ENCODE measurements at places on chromosomes 1 and 21.

- no peak for DNase-seq
These were observed 195.2 kb upstream of the POU3F1 start for GRCh38 chr1:38241594-38242334.

DNA sequence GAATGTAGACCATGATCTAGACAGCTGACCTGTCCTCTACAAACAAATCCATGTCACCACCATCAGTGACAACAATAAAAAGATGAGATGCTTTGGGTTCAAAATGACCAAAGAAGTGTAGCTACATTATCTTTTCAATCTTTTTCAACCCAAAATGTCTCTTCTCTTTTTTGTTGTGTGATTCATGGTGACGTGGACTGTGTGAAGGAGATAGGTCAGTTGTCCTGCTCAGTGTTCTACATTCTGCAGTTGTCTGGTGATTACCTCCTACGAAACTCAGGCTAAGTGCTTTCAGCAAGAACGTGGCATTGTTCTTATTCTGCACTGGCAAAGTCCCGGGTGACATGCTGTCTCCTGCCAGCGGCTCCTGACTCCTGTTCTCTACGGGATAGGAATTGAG lies 73.1 kb downstream of the PRKAB2 start:
- DNase-seq: no peak

DNA sequence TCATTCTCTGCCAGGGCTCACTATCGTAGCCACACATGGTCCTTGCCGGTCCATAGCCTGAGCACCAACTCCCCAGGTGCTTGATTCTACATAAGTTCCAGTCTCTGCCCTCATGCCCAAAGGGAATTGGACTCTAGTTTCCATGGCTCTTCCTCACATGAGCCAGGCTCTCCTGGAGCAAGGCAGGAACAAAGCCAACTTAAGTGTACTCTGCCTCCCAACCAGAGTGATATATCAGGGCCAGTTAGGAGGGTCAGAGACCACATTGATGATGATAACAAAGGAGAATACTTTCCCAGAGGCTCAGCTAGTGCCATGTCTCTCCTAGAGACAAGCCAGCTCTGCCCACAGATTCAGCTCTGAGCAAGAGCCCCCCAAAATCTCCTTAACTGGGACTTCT lies 70.9 kb downstream of the ERI3 start:
- no peak for DNase-seq

DNA sequence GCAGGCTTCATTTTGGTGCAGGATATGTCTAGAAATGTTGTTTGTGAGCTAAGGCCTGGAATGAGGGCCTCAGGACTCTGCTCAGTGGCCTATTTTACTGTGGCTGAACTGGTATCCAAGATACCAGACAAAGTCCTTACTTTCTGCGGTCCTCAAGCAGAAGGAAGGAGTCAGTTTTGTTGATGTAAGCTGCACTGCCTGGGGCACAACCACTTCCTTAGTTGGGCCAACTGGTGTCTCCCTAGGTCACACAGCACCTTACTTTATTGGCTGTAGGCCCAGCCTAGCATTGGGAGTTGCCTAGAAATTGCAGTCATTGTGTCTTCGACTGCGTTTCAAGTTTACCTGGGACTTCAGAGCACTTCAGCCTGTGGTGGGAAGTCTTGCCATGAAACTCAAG lies 1322.7 kb downstream of the AMY1C start:
- no peak for DNase-seq

DNA sequence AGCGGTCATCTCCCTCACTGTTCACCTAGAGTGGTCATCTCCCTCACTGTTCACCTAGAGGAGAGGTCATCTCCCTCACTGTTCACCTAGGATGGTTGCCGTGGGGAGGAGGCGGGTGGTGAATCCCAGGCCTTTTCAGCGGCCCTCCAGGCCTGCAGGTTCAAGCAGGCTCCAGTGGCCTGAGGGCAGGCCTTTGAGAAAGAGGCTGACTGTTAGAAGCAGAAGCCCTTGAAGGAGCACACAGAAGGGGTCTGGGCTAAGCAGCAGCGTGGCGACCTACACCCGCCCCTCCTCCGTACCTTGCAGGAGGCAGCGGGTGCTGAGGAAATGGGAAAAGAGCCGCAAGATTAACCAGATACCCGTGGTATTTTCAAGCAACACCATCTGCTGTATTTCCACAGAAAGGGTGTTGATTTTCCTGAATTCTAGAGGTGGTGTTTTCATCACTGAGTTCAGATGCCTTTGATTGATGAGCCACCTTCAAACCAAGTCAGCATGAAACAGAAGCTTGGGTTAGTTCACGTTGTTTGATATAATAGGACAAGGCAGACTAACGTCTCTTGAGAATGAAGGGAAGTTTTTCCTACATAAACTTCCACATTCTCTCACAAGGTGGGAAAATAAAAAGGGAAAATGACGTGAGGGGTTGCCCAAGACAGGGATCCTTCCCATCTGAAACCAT lies 289.5 kb downstream of the KIF26B start:
- no peak for DNase-seq

DNA sequence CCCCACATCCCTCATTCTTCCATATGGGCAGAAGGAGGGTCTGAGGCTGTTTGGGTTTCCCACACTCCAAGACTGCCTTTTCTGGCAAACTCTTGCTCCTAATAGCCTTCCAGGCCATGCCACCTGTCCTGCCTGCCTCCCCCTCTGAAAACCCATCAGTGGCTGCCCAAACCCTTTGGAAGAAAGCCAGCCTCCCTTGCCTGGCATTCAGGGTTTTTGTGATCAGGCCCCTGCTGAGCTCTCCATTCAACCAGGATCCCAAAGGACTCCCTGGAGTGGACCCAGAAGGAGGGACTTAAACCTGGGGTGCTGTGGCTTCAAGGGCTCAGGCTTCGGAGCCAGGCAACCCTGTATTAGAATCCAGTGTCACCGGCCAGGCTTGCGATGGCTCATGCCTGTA lies 4.2 kb upstream of the GUCA2A start:
- DNase-seq: no peak

DNA sequence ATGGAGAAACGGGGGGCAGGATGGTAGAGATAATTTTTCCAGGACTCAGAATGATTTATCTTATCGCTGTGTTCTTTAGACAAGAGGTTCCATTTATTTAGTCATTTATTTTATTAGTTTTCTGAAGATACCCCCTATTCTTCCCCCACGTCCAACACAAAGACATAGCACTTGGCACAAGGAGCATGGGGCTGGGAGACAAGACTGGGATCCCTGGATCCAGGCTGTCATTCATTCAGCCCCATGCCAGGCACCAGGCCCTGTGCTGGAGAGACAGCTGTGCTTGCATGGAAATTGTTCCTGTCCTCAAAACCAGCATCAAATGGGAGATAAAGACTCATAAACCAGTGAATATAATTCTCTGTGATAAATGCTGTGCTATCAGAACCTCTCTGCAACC lies 27.1 kb upstream of the PLXNA2 start:
- no peak for DNase-seq

GRCh38 chr1:244234009-244234643 lies 183.0 kb downstream of the ZBTB18 start:
- DNase-seq: peak; percentile 29

GRCh38 chr1:20089328-20090077 lies 19.5 kb downstream of the PLA2G5 start:
- no peak for DNase-seq

DNA sequence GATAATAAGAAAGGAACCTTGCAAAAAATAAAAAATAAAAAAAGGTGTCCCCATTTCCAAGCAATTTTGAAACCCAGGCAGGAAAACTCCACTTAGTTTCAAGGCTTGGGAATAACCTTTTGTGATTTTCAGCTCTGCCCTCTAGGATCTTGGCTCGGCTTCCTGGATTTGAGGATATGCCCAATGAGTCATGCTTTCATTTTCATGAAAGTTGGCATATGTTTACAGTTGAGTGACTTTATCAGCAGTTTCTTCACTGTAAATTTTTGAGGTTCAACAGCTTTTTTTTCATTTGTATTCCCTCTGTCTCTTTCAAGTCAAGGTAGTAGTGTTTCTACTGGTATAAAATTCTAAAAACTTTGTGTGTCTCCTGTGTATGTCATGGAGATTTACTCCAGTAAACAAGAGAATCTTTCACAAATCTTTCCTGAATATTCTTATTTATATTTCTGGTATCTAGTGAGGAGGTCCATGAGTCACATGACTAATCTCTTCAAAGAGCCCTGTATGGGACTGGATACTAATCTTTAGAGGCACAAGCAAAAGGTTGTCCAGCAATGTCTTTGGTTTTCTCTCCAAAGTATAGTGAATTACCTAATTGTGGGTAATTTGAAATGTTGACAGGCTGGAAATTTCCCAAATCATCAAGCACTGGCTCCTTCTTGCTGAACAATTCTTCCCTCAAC lies 335.3 kb downstream of the BRINP2 start:
- DNase-seq: no peak

DNA sequence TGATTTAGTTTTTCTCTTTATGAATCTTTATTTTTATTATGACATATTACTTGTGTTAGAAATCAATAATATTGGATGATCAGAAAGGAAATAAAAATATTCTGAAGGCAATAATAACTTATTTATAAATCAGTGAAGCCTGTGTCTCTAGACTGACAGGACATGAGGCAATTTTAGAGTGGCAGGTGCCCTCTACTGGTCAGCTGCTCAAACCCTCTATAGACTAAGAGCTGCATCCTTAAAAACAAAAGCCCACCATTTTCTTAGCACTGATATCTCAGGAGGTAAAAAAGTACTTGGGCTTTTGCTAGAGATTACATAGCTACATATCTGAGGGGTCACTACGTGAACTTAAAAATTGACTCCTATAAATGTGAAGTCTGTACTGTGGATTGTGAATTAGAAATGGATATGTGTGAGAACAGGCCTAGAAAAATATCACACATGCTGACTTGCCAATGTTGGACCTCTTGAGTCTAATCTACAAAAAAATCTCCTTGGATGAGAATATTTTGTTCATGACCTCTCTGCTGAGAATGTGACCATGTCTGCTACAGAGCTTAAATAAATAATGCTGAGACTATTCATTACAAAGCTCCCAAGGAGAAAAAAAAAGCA lies 597.9 kb upstream of the ADAMTS5 start:
- peak; percentile 72 for DNase-seq

DNA sequence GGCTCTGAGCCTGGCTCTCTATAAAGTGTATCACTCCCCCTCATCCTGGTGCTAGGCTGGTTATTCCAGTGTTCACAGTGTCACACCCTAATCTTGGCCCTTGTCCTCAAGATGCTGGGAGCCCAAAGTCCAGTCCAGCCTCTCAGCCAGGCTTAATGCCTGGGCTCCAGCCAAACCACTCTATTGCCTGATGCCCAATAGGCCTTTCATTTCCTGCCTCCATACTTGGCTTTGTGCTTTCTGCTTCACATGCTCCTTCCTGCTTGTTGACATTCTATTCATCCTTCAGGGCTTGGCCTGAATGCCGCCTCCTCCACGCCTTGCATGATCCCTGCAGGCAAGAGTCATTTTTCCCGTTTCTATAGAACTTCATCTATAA lies 1.7 kb downstream of the KLHDC8A start:
- no peak for DNase-seq

DNA sequence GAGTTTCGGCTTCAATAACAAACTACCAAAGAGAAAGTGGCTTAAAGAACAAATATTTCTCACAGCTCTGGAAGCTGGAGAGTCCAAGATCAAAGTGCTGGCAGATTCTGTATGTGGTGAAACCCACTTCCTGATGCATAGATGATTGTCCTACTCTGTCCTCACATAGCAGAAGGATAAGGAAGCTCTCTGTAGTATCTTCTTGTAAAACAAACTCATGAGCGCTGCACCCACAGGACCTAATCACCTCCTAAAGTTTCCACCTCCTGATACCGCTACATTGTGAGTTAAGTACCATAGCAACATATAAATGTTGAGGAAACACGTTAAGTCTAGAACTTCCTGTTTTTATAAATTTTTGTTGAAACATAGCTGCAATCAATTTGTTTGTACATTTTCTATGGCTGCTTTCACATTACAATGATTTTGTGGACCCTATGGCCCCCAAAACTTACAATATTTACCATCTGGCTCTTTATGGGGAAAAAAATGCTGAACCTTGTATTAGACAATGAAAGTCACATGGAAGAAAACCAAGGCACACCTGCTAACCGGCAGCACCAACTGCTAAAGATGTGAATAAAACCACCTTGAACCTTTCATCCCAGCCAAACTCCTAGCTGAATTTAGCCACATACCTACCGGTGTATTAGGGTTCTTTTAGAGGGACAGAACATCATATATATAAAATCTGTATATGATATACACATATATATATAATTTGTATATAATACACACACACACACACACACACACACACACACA lies 1423.4 kb downstream of the NCAM2 start:
- DNase-seq: no peak

DNA sequence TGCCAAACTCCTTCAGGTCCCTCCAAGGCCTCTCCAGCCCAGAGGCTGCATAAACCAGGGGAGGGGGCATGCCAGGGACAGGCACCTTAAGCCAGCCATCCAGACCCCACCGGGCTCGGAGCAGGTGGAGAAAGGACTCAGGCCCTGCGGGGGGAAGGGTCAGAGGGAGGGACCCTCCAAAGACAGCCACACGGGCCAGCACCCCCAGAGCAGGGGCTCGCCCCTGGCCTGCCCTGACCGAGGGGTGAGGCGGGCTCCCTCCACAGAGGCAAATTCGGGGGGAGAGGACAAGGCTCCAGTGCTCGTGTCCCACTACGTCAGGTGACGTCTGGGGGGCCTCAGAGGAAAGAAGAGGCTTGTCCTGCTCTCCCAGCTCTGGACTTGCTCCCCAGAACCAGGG lies 8.2 kb downstream of the MEGF6 start:
- DNase-seq: no peak

DNA sequence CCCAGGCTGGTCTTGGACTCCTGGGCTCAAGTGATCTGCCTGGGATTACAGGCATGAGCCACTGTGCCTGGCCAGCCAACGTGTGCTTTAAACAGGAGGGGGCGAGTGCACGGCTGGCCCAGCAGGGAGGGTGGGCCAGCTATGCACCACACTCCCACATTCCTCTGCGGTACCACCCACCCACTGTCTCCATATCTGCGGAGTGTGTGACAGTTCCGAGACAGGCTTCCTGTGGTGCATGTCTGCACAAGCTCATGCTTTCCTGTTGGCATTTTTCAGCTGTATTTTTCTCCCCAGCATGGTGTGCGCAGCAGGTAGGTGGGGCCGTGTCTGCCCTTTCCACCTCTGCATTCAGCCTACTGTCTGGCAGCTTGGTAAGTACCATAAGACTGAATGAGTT lies 183.3 kb downstream of the AJAP1 start:
- DNase-seq: no peak

Data from SJCRH30 (cell line).